ENCODE measurements at places on chromosomes 12 and 14.

GRCh38 chr14:39984323-39984722 lies 552.1 kb upstream of the FBXO33 start:
- no peak for DNase-seq

DNA sequence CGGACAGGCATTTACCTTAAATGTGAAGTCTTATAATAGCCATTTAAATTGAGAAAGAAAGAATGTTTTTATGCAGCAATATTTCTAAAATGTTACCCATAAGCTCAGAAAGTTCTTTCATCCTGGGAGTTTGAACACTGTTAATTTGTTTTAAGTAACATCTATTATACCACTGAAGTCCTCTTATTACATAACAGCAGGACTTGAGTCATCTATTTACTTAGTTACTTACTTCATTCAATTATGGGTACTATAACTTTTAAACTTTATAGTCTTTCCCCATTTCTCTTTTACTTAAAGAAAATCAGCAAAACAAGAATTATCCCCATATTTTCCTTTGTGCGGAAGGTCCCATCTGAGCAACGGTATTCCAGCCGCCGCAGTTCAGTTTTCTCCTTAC lies 473.1 kb downstream of the ETNK1 start:
- DNase-seq, result no peak

DNA sequence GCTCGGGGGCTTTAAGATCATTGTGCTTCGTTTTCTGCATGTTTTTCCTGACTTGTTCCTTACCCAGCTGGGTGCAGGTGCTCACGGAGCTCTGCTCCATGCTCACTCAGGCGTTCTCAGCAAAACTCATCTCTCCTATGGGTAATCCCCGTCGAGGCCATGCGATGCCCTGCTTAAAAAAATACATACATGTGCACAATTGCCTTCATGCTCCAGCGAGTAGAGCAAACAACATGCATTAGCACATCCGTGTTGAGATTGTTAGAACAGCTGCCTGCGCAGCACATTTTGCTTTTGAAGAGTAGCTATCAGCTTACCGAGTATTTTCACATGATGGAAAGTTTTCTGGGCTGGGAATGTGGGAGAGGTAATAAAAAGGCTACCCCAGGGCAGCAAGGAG lies 16.2 kb downstream of the AACS start:
- no peak for DNase-seq

- DNase-seq, result no peak
These were observed 40.2 kb downstream of the FOXN4 start for GRCh38 chr12:109268896-109269295.

DNA sequence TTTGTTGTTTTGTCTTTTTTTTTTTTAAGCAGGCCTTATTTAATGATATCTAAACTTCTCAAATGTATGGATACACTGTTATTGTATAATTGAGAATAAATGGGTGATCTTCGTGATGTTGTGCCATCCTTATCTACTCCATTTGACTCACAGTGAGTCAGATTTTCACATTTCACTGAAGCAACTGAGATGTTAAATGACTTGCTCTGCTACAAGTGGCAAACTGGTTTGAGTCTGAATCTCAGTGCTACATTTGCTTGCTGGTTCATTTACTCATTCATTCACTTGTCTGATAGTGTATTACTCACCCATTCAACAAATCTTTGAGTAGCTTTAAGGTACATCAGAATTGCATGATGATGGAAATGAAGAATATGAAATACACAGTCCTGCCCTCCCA lies 2.6 kb downstream of the KIAA0586 start:
- no peak for DNase-seq

Data from activated CD8-positive, alpha-beta memory T cell treated with anti-CD3 and anti-CD28 coated beads for 24 hours (primary cell).